ENCODE measurements at places on chromosomes 3 and 15. TPM values are rescaled to one million over a fixed set of nuclear protein-coding genes. Genes with fewer than 3 reads are reported as not detected.

DNA sequence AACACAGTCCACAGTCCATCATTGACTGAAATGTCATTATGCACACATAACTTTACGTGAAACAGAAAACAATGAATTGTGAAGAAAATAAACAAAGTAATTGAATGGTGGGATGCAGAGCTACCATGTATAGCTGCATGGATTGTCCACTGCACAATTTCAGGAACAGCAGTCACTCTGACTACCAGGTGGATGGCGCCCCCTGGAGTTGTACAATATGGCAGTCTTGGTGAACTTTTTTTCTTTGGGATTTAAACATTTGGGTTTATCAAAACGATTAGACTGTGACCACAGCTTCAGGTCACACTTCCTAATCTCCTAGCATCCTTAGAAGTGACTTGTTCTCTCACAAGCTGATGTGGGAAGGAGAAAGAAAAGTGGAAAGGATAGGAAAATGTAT, 48.9 kb upstream of the TCF12 start:
- no peak for DNase-seq

DNA sequence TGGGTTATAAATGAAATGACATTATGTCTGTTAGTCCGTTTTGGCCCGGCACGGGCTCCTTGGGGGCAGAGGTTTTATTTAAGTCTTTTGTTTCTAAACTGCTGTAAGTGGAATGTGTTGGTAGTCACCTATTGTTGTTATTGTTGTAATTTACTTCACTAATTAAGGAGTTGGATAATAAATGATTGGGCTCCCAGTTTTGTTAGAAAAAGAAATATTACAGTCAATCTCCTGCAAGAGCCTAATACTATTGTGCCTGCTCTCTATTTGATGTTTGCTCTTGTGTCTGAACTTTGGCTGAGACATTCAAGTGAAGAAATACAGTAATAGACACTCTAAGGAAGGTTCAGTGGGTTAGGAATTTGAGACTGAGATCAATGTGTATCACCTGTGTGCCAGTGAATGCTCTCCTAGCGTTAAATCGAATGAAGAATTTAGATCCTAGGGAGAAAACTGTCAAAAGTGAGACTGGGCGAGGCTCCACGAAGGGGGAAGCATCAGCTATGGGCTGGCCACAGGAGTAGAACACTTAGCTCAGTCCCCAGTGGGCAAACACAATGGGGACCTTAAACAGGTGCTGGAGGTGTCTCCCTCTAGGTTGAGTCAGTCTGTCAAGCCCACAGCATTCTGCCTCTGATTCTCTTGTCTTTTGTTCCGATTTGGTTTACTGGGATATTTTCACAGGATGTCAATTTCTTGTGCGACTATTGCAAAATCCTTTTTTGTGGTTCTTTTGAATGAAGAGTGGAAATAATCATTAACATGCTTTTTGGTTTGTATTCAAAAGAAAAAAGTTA, 1.2 kb downstream of the ROBO2 start:
- no peak for DNase-seq

DNA sequence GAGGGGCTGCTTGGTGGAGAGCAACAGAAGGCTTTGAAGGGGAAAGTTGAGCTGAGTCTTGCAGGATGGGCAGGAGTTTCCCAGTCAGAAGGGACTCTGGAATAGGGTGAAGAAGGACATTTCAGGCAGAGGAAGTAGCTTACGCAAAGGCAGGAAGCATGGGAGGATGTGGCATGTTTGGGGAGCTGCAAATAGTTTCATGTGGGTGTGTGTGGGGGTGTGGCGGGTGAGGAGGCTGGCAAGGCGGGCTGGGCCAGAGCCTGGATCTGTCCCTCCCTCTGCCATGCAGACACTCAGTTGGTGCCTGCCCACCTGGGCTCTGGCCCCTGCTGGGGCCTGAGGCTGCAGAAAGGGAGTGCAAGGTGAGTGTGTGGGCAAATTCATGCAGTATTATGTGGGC, 10.4 kb downstream of the TEX264 start:
- DNase-seq: no peak

- no peak for DNase-seq
Observed at GRCh38 chr15:40420793-40421192, 15.2 kb downstream of the IVD start.

DNA sequence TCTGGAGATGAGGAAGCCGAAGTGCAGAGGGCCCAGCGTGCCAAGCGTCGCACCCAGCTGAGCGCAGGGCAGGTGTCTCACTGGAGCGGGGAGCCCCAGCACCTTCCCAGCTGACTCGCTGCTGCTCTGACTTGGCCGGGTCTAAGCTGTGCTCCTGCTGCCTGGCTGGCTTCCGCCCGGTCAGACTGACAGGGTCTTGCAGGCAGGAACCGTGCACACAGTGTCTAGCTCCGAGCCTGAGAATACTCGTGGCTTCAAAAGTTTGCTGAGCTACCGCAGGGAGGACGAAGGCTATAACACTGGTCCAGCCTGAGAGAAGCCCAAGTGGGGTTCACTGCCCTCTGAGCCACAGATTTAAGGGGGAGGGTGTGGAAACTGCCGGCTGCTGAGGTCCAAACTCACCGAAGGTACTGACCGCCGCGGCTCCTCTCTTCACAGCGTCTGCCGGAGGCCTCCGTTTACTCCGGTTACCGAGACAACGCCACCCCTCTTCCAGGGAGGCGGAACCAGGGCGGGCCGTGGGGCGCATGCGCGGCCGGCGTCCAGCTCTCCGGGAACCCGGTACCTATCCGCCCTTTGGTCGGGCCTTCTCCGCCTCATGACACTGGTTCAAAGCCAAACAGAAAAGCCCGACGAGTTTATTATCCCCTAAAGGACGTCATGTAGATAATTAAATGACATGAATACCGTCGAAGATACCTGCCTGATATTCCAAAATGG, at the start of gene CFAP44:
TSS of gene CFAP44 (minus strand) at position 443 of the 720 bp plus-strand sequence. CDS start 7,829 bp downstream, outside the sequence.
- DNase-seq: peak; percentile 84

GRCh38 chr3:31980530-31981205, 394 bp downstream of the OSBPL10 start:
- no peak for DNase-seq

Gene DPPA4
- 0.31 TPM for polyA plus RNA-seq

Gene CHL1
- polyA plus RNA-seq: 1.3 TPM
